ENCODE measurements at places on chromosomes 12 and 14.

DNA sequence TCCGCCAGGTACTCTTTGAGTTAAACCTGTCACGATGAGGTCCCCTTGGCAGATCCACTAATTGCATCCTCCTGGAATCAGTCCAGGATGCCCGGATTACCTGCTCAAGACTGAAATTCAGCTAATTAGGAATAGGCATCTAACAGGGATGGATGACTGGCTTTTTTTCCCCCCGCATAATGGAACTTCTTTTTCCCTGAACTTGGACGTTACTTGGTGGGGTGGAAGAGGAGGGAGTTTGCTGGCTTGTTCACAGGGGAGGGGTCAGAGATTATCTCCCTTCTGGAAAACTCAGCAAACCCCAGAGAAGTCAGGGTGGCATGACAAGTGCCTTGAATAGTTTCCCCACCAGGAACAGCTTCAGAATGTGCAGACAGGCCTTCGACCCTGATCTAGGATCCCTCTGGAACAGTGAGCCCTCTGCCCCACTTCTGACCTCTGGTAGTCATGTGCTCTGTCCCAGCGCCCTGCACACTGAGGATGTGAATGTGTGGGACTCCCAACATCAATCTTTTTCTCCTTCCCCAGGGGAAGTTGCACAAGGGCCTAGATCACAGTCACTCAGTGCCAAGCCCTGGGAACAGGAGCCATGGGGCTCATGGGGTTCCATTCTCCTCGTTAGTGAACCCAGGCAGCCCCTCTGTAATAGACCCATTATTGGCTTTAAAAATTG is 142.5 kb downstream of the SMOC1 start:
- DNase-seq, result no peak

- DNase-seq, result peak; percentile 6
Observed at GRCh38 chr14:51889851-51890250, 29.4 kb downstream of the GNG2 start.

- no peak for DNase-seq
Observed at GRCh38 chr12:110020956-110021355, 21.7 kb downstream of the ANKRD13A start.

DNA sequence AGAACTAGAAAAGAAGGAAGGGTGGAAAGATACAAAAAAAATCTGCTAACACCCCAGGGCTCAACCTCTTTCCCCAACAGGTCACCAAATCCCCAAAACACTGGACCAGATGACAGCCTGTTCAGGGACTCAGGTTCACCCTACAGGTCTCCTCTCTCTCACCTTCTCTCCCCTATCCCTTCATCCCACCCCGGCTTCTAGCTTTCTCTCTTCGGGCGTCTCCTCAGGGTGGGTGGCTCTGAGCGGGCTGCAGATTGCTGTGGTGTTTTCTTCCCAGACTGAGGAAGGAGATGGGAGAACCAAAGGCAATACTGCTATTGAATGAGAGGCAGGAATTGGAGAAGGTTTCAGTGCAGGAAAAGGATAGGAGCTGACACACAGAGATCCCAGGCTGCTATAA is 39.3 kb downstream of the ANO2 start:
- no peak for DNase-seq

DNA sequence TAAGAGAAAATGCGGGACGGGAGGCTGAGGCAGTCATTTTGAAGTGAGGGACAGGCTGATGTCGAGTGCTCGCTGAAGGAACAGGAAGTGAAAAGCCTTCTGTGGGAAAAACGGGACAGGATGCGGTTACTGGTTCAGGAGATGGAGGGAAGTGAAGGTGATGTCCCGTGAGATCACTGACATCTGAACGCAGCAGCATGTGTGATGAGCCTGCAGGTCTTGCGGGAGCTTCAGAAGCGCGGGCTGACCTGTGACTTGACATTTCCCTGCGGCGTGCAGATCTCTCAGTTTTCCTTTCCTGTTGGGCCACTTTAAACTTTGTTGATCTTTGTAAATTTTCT is 77.8 kb downstream of the DDX51 start:
- DNase-seq, result no peak

GRCh38 chr14:61616524-61617185 is 78.7 kb upstream of the HIF1A start:
- peak; percentile 78 for DNase-seq

DNA sequence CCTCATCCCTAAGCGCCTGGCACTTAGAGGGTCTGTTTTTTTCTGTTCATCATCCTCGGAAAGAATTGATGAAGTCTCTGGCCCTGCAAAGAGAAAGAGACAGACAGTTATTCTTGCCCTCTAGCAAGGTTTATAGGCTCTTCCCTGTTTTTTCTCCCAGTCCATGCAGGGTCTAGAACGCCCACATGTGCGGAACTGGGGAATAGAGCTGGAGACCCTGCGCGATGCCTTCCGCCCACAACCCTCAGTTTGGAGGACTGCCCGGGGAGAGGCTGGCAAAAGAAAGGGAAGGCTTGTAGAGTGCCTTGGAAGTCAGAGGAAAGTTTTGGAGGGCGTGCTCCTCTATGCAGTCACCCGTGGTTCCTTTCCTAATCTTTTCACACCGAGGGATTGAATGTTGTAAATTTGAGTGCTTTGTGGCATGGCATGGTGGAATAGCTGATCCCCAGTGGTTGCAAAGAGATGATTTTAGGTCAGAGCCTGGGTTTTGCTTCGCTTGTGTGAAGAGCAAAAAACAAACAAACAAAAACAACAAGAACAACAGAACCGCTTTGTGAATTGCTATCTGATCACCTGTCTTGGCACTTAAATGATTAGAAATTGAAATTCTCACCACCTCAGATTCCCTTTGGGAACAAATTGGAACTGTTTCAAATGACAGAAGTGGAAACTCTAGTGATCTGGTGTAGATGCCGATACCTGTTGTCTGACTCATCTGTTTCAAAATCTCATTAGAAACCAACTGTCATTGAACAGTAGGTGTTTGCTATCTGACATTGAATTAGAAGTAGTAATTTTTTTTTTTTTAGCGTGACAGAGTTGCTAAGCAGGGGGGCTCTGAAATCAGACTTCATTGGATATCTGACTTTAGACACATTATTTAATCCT is 947 bp downstream of the GAS2L3 start:
- peak; percentile 21 for DNase-seq

- no peak for DNase-seq
Observed at GRCh38 chr14:20996521-20996920, 2.6 kb upstream of the SLC39A2 start.

GRCh38 chr12:49776413-49776812 is 35.1 kb downstream of the TMBIM6 start:
- DNase-seq, result peak; percentile 81

- DNase-seq, result peak; percentile 82
Observed at GRCh38 chr12:50220363-50220995, 53.3 kb upstream of the CERS5 start.

DNA sequence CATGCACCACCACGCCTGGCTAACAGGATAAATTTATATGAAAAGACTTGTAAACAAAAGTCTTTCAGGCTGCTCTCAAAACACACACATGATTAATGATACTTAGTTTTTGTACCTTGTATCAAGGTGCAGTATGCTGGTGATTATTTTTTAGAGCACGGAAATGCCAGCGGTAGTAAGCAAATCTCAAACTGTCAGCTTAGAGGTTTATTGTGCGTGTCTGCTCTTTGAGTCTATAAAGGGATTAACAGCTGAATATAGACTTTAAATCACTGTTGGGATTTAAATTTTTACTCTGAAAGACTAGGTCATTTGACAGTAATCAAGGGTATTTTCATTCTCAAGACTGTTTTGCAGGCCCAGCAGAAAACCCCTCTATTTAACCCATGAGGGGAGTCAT is 50.5 kb downstream of the PLEKHA5 start:
- no peak for DNase-seq

- DNase-seq, result no peak
Observed at GRCh38 chr12:121903202-121903601, 14.6 kb downstream of the PSMD9 start.

DNA sequence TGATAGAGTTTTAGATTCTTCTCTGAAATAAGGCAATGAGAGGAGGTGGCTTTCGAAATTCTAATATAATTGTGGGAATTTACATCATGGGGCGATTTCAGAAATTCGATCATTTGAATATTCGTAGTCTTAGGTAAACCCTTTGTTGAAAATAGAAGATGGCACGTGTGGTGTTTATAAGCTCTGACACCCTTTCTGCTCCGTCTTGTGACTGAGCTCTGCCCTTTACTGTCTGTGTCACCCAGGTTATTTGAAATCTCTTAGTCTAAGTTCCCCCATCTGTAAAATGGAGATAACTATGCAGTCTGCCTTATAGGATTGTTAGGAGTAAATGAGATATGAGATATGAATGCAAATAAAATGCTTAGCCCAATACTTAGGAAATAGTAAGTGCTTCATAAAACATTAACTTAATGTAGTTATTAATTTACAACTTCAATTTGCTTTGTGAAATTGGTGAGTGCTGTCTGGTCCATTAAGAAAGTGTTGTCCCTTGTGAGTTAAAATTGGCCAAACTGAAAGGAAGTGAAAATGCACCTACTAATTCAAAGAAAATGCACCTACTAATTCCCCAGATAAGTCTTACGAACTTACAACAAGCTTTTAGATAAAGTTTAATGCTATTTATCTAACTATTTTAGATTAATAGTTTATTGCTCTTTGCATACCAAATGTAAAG is 1.5 kb downstream of the BMAL2 start:
- DNase-seq, result no peak

GRCh38 chr14:92004062-92004461 is 35.8 kb downstream of the TRIP11 start:
- peak; percentile 18 for DNase-seq

GRCh38 chr12:127147724-127148123 is 1119.2 kb upstream of the TMEM132C start:
- no peak for DNase-seq

- no peak for DNase-seq
Observed at GRCh38 chr12:79426121-79426520, 264.6 kb downstream of the PAWR start.

- no peak for DNase-seq
Observed at GRCh38 chr14:59458486-59458885, 6.7 kb downstream of the GPR135 start.

GRCh38 chr14:102417001-102417431 is 54.3 kb downstream of the TECPR2 start:
- DNase-seq, result no peak

- DNase-seq, result no peak
Observed at GRCh38 chr14:65101631-65102440, 481 bp downstream of the MAX start.

GRCh38 chr12:18261906-18262305 is 588 bp downstream of the PIK3C2G start:
- DNase-seq, result no peak

DNA sequence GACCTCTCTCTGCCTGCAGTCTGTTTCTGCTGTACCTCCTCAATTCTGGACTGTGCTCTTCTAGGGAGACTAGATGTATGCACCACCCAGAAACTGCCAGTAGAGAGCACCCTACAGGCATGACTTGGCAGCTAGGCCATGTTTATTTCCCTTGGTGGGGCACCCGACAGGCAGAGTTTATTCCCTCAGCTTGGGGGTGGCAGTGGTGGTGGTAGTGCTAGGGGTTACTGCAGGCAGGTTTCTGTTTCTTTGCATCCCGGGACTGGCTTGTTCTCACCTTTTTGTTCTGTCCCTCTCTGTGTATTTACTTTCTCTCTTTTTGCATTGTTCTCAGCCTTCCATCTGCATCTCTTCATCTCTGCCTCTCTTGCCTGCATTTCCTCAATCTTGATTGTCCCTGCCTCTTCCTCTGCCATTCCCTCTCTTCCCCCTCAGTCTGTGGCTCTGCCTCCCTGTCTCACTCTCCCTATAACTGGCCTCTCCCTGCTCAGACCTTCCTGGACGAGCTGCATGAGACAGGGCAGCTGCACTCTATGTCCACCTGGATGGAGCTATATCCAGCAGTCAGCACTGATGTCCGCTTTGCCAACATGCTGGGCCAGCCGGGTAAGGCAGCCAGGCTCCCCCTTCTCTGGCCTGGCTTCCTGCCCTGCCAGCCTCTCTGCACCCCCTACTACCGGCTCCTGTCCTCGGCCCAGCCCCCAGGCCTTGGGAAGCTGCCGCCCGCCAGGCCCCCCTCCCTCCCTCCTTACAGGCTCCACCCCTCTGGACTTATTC is 13.8 kb downstream of the PRPF40B start:
- peak; percentile 76 for DNase-seq

GRCh38 chr12:18313306-18313705 is 52.0 kb downstream of the PIK3C2G start:
- no peak for DNase-seq

- DNase-seq, result peak; percentile 19
Observed at GRCh38 chr12:67925077-67925476, 64.2 kb upstream of the IFNG-AS1 start.

DNA sequence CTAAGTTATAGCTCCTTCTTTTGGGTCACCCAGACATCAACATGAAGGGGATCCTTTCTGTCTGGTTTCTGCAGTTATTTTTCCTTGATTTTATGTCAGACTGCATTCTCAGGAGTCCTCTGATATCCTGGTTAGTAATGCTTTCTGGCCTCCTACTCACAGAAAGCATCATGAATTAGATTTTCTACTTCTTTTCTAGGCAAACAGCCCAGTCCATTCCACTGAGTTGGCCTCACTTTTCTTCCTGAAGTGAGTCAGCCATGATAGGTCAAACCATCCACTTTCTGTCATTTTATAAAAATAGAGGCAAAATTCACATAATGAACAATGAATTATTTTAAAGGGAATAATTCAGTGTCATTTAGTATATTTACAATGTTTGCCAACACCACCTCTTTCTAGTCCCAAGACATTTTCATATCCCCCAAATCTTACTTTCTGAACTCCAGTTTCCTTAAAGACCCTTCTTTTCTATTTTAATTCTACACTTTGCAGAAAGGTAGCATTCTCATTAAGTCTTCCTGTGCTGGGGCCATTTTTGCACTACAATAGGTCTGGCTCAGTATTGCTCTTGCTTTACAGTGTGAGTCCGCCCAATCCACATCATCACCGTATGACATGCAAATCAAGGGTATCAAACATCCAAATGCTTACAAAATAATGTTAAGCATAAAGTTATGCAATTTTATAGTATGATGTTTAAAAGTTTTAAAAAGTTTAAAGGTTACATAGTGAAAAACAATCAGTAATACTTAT is 95.1 kb downstream of the UNC79 start:
- peak; percentile 68 for DNase-seq

DNA sequence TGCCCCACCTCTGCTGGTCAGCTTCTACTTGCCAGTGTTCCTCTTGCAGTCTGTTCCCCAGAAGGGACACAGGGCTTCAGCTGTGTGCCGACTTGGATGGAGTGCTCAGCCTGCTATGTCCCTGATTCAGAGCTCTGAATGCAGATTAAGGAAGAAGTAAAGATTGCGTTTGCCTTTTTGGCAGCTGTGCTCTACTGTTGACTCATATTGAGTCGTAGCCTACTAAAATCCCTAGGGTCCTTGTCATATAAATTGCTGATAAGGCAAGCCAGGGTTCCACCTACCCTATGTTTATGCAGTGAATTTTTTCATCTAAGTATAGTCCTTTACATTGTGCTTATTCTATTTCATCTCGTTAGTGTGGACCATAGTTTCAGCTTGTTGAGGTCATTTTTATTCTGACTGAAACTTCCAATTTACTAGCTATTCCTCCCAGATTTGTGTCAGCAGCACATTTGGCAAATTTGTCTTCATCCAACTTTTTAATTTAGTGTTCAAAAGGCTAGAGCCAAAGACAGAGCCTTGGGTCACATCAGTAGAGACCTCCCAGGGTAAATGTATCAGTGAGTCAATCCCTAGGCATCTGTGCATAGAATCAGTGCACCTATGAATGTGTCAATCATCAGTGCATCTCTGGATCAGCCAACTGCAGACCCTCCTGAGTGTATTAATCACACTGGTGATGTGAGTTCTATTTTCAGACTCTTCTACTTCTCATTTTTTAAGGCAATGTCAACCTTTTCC is 31.9 kb downstream of the CACNA1C start:
- DNase-seq, result peak; percentile 89

- peak; percentile 8 for DNase-seq
Observed at GRCh38 chr12:119989361-119989730, 310 bp downstream of the BICDL1 start.

All from fibroblast of mammary gland (primary cell).